ENCODE measurements at places on chromosomes 7 and 10.

DNA sequence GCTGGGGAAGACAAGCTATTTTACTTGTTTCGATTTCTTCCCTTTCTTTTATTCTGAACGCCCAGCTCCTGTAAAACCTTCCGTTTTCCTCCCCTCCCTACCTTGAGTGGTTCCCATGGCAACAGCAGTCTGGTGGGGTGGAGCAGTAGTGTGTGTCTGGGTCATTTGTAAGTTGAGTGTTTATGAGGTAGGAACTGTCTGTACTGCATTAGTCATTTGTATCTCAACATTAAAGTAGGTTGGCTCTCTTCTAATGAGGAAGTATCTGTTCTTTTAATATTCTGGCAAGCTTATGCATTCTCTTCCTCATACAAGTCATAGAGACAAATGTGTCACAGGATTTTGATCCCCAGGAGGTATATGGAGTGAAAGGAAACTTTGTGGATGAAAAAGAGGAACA lies 85.3 kb upstream of the CCDC6 start:
- peak; percentile 83 for DNase-seq

- DNase-seq, result peak; percentile 99
Observed at GRCh38 chr10:127990846-127991542, 84.1 kb downstream of the PTPRE start.

GRCh38 chr10:25278180-25278579 lies 103.4 kb downstream of the GPR158 start:
- DNase-seq, result no peak

GRCh38 chr10:105875050-105875449 lies 1234.0 kb downstream of the SORCS3 start:
- no peak for DNase-seq

GRCh38 chr7:47170516-47170915 lies 411.4 kb downstream of the TNS3 start:
- peak; percentile 4 for DNase-seq

GRCh38 chr10:13970236-13970956 lies 360.3 kb downstream of the FRMD4A start:
- DNase-seq, result no peak

DNA sequence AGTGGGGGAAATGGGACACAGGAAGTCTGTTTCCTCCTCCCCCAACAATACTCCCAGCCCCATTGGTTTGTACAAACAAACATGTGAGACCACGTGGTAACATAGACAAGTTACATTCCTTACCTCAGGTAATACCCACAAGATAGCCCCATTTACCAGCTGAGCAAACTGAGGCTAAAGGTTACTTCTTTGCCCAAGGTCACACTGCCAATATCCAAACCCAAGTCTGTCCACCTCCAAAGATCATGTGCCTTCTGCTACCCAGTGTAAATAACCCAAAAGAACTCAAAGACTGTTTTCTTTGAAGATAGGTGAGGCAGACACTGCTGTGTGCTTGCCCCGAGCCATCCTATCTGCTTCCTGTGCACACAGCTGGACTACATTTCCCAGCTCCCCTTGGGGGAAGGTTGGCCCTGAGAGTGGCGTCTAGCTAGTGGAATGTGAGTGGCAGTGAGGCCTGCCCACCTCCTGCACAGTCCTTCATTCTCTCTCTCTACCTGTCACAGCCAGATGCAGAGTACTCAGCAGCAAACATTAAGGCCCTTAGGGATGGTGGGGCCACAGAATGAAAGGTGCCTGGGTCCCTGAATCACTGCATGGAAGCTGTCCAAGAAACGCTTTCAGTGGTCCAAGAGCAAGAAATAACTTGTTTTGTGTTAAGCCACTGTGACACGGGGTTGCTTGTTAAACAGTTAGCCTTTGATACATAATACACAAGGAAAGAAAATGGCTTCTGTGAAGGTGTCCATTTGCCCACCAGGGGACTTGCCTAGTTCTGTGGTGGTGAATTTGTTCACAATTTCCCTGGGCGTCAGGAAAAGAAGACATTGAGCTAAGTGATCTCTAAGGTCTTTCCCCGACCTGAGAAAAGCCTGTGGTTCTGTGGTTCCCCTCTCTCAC lies 257.7 kb upstream of the NFE2L3 start:
- DNase-seq, result peak; percentile 25

- DNase-seq, result no peak
Observed at GRCh38 chr10:110365356-110366143, 60.8 kb upstream of the SMNDC1 start.

DNA sequence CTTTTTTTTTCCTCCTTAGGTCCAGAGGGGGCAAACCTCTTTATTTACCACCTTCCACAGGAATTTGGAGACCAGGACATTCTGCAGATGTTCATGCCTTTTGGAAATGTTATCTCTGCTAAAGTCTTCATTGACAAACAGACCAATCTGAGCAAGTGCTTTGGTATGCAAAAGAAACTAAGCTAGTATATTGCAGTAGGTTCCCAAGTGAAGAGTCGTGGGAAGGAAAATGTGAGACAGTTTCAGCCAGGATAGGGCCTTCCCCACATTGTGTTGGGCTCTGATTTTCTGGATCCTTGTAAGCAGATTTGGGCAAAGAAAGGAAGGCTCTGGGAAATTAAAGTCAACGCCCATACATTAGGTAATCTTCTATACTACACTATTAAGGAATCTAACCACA lies 285.6 kb downstream of the USP6NL start:
- DNase-seq, result no peak

GRCh38 chr7:35983626-35984025 lies 169.4 kb upstream of the EEPD1 start:
- DNase-seq, result no peak

DNA sequence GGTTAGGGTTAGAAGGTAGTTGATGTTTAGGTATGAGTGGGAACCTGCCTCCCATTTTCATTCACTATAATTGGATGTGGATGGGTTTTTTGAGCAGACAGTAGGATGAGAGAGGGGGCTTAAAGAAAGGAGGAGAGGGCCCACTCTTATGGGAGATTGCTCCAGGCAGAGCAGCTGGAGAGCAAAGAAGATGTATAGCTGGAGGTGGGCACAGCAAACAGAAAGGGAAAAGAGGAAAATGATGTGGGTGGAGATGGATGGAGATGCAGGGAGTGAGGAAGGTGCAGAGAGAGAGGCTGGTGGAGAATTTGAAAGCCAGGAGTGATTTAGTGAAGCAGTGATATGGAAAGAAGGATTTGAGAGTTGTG lies 29.9 kb downstream of the LSMEM1 start:
- no peak for DNase-seq

GRCh38 chr7:158094671-158095226 lies 492.9 kb downstream of the PTPRN2 start:
- DNase-seq, result no peak

- no peak for DNase-seq
Observed at GRCh38 chr10:81280497-81281479, 594.2 kb upstream of the NRG3 start.

GRCh38 chr10:74177140-74177677 lies 26.2 kb downstream of the ADK start:
- DNase-seq, result peak; percentile 37

- DNase-seq, result no peak
Observed at GRCh38 chr10:107433605-107434004, 269.1 kb upstream of the SORCS1 start.

- DNase-seq, result no peak
Observed at GRCh38 chr7:83130623-83131545, 31.8 kb downstream of the PCLO start.

- DNase-seq, result no peak
Observed at GRCh38 chr7:20794676-20795075, 8.0 kb upstream of the SP8 start.

DNA sequence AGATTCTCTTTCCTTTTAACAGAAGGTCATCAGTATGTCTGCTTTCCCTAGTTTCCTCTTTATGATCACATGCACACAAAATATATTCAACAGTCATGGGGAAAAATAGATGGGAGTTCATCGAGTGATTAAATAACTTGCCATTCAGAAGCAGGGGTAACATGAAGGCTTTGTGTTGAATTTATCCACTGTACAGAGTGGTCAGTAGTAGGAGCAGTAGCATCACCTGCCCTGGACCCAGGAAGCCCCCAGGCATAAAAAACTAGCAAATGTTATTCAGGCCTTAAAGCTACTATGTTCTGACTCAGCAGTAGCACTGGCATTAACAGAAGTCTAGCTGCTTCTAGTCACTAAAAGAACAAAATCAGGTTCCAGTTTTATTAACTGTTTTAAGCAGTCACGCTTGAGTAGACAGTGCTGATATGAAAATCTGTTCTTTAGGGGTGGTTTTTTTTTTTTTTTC lies 31.4 kb upstream of the FAM133B start:
- DNase-seq, result no peak

DNA sequence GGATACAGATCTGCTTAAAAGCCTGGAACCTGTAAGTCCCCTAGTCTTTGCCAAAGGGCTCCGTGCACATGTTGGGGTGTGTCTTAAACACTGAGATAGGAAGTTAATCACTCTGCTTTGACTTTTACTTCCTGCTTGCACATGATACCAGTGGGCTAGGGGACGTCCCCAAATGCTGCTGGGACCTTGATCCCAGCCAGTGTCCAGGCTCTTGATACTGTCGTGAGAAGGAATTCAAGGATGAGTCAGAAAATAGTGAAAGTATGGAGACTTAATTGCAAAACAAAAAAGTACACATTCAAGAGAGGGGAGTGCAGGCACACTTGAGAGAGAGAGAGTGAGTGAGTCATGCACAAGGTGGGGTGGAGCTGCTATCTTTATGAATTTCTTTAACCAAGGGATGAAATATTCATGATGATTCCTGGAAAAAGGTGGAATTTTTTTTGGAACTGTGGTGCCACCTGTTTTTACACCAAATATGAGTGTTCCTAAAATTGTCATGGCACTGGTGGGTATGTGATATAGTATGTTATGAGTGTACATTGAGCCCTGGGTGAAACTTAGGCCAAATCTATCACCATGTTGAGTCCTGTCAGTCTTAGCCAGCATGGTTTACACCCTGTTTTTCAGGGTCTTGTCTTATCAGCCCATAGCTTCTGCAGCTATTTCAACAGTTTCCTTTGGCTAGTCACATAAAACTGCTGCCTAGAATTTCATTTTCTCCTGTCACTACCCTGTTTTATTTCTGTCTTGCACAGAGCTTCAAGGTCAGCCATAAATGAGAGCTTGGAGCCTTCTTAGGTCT lies 88.3 kb upstream of the CYP26C1 start:
- DNase-seq, result peak; percentile 32

GRCh38 chr10:48707472-48707871 lies 22.8 kb downstream of the WDFY4 start:
- DNase-seq, result no peak

DNA sequence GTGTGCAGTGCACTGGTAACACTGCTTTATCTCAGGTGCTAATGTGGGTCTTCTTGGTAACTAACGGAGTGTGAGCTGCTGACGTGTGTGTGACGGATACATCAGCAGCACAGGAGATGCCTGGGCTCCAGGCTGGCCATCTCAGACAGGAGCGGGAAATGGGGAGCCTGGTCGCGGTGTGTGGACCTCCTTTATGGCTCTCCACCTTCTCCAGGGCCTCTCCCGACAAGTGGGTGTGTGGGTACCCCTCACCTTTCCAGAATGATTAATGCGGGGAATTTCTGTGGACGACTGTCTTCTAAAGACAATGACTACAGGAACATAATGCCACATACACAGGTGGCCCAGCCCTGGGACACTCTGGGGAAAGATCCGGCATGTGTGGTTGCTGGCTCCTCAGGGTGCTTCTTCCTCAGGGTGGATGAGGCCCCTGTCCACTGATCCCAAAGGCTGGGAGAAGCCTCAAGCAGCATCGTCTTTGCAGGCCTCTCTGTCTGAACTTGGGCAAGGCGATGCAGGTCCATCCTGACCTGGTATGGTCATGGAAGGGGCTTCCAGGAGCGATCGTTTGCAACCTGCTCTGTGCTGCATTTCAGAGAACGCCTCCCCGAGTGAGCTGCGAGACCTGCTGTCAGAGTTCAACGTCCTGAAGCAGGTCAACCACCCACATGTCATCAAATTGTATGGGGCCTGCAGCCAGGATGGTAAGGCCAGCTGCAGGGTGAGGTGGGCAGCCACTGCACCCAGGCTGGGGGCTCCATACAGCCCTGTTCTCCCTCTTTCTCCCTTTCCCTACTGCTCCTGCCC lies 20.3 kb upstream of the CSGALNACT2 start:
- no peak for DNase-seq

GRCh38 chr10:114308531-114309363 lies 69.7 kb downstream of the VWA2 start:
- DNase-seq, result no peak

- DNase-seq, result no peak
Observed at GRCh38 chr10:56329961-56330360, 31.1 kb downstream of the ZWINT start.

- no peak for DNase-seq
Observed at GRCh38 chr10:45423976-45424499, 50.0 kb downstream of the ALOX5 start.

DNA sequence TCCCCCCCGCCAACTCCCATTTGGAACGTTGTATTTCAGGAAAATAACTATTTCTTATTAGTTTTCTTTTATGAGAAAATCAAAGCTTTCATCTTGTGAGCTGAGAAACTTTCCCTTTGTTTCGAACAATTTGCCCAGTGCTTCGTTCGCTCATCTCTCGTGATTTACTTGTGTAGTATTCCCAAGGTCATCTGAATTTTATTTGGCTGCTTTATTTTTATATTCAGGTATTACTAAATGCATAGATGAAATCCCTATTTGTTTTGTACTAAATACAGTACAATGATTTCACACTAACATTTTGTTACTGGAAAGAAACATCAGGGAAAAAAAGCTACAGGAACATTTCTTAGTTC lies 12.0 kb upstream of the EBLN1 start:
- DNase-seq, result no peak

- no peak for DNase-seq
Observed at GRCh38 chr10:43222210-43222720, 44.6 kb downstream of the RASGEF1A start.

GRCh38 chr10:30000802-30001571 lies 58.4 kb downstream of the JCAD start:
- DNase-seq, result peak; percentile 6

GRCh38 chr10:131725581-131726069 lies 175.2 kb upstream of the PPP2R2D start:
- no peak for DNase-seq

GRCh38 chr10:71238626-71239025 lies 26.3 kb downstream of the UNC5B start:
- no peak for DNase-seq

- DNase-seq, result no peak
Observed at GRCh38 chr10:56551037-56551436, 190.0 kb upstream of the ZWINT start.

GRCh38 chr7:85748861-85749260 lies 562.0 kb upstream of the SEMA3D start:
- no peak for DNase-seq

DNA sequence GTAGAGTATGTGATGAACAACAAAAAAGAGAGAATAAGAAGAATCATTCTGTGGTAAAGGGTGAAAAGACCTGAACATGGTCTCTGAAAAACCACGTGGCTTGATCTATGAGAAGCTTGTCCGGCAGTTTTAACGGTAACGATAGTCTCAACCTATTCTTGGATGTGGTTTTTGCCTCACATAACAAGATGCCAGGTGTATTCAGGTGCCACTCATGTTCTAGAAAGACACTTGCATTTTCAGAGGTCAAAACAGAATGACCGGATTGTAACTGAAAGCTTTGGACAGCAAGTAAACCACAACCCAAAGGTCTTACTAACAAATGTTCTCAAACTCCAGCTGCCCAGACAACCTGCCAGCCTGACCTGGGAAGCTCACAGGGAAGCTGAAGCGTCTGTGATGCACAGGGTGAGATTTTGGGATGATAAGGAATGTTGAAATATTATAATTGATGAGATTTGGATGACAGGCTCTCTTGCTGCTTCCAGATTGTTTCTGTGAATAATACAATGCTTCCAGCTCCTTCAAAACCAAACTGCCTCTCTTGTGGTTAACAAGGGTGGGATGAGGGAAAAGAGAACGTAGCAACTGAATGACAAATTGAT lies 137.4 kb upstream of the GRB10 start:
- DNase-seq, result no peak

Data from kidney glomerular epithelial cell (primary cell).